ENCODE measurements at places on chromosomes 11 and 22.

DNA sequence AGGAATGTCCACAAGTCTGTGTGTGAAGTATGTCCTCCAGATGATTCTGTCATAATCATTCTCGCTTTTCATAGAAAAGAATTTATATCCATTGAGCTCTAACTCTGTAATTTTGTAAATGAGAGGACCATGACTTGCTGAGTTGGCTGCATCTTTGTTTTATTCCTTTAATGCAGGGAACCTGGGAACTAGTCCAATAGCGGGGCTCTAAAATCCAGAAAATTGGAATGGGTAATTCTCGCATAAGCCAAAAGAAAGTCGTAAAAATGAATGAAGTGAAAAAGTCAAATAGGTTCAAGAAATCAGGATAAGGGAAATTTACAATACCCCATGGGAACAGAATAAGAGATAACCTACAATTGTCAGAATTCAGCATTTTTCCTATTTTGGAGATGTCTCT is 232.5 kb downstream of the RAB38 start:
- DNase-seq: no peak

DNA sequence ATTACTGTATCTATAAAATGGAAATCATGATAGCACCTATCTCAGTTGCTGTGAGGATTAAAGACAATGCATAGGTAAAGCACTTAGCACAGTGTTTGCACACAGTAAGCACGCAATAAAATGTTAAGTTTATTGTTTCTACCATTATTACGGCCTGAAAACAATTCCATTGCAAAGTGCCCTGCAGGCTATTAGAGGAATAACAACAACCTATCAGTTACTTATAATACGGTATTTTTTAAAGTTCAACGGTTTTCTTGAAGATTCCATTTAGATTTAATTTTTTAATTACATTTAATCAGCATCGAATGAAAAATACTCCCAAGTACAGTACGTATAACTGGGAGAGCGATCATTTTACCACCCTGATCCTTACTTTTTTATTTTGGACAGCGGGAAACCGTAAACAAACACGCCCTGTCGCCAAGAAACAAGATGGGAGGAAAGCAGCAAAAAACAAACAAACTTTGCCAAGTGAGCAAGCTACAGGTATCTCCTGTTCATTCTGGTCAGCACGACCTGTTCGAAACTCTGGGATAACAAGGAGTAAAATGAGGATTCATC is 893 bp downstream of the SLC36A4 start:
- no peak for DNase-seq

GRCh38 chr11:2693271-2694261 is 6.2 kb downstream of the KCNQ1OT1 start:
- DNase-seq: no peak

- no peak for DNase-seq
These were observed 72.5 kb downstream of the MICAL2 start for GRCh38 chr11:12182676-12183541.

GRCh38 chr11:83070044-83070701 is 1.5 kb downstream of the RAB30 start:
- no peak for DNase-seq

GRCh38 chr11:117888139-117888566 is 11.7 kb upstream of the FXYD6 start:
- DNase-seq: no peak

DNA sequence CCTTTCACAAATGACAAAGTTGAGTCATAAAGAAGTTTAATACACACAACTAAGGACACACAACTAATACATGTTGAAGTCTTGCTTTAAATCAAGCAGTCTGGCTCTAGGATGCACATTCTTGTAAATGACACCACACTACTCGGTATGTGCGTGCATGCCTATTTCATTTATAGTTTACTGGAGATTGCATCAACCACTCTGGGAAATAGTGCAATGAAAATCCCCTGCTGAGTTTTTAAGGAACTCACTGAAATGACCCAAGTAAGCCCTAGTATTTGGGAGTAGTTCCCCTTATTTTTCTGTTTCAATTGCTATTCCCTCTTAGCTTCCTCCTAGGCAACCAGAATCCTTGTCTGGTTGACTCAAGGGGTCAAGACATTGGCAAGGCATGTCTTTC is 160.2 kb upstream of the LARGE1 start:
- no peak for DNase-seq

GRCh38 chr22:48740731-48741405 is 1086.8 kb downstream of the BRD1 start:
- no peak for DNase-seq

DNA sequence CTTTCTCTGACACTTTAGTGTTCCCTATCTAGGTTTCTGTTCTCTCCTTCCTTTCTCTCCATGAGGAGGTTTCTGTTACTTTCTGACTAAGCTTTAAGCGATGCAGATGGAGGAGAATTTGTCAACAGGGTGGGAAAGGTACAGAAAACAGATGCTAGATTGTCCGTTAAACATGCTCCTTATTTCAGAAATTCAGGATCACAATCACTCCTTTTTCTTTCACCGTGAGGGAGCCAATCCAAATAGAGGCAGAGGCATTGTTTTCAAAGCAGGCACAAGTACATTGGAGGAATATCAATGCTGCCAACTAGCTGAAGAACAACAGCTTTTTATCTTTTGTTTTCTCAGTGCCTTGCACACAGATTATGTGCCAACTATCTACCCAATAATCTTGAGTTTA is 215.7 kb upstream of the FOLH1 start:
- no peak for DNase-seq

DNA sequence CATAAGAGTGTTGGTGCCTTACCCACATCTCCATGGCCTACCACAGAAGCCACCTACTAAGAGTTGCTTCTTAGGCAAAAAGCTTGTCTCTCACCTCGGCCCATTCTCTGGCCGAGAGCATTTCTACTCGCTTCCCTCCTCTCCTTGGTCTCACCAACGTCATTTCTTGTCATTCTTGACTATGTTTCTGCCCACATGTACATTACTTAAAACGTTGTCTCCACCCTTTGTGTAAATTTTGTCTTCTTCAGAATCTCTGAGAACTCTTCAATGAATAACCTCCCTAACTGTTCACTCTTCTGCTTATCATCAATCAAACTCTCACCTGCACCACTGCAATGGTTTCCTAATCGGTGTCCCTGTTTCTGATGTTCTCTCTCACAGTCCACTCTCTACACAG is 20.1 kb downstream of the SOX6 start:
- DNase-seq: no peak

DNA sequence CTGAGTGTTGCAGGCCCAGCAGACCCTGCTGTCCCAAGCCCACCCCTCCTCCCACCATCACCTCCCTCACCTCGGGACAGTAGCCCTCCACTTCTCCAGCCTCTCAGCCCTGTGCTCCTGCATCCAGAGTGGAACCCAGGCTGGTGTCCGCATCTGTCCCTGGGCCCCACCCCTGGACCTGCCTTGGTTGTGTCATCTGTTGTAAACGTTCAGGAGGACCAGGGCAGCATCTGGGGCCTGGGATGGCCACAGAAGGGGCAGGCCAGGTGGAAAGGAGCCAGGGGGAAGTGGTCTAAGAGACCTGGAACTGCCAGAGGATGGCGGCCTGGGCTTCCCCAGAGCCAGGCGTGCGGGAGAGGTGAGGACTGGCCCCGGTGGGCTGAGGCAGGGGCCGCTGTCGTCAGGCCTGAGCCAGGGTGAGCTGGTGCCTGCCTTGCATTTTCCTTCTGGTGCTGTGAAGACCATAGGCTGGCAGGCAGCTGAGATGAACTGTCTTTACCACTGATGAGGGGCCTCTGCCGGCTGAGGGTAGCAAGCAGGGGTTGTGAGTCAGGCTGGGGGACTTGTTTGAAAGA is 26.1 kb upstream of the MGAT3 start:
- no peak for DNase-seq

DNA sequence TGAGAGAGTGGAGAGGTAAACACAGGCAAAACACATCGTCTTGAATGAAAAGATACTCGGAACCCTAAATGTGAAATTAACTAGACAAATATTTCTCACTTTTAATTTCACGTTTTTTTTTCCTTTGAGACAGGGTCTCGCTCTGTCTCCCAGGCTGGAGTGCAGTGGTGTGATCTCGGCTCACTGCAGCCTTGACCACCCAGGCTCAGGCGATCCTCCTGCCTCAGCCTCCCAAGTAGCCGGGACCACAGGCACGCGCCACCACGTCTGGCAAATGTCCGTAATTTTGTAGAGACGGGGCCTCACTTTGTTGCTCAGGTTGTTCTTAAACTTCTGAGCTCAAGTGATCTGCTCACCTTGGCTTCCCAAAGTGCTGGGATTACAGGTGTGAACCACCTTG is 7.4 kb upstream of the SHANK3 start:
- DNase-seq: no peak

DNA sequence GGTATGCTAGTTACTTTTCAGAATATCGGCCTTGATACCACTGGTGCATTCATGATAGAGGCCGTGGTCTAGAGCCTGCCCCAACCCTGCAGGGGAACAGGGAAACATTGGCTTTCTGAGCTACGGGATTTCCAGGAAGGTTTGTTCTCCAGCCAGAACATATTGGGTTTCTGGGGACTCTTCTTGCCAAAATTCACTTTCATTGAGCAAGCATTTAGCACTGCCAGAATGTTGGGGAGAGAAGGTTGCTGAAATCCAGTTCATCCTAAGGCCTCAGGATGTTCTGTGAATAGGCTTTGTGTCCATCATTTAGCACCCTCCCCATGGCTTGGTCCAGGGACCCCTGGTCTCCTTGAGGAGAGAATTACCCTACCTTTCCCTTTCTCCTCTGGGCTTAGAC is 36.7 kb downstream of the DRG1 start:
- DNase-seq: no peak

DNA sequence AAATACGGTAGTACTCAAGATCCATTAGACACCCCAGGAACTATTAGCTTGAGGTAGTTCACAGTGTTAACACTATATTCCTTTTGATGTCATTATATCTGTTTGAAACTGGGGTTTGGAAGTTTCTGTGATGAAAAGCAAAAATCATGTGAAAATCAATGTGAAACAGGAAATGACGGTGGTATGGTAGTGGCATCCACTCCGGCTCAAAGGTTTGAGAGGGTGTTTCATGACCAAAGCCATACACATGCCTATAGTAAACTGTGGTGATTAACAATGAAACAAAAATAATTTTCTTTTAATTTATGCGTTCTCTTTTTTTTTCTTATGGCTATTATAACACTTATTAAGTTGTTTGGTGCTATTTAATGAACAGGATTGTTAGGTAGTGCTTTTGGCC is 10.9 kb downstream of the RAB38 start:
- DNase-seq: no peak

DNA sequence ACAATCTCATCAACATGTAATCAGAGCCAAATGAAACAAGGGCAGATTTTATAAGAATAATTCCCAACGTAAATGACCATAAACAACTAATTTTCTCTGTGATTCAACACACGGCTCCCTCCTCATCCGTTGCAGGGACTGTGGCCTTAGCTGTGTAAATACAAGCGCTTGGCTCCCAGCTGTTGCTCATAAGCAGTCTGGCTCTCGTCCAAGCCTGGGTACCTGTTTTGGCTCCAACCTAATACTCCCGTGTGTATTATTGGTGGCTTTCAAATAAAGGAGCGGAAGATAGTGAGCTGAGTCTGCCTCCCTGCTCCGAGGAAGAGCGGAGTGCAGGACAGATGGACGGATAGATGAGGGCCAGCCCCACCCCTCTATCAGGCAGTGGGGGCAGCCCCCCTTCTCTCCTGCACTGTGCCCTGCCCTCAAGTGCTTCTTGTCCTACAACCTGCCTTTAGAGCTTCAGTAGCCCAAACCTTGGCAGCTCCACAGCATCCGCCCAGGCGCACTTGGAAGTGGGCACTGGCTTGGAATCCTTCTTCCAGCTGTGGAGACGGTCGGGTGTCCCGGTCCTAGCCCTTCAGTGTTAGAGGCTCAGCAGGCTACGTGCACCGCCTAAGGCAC is 670.9 kb downstream of the BRD1 start:
- DNase-seq: no peak

DNA sequence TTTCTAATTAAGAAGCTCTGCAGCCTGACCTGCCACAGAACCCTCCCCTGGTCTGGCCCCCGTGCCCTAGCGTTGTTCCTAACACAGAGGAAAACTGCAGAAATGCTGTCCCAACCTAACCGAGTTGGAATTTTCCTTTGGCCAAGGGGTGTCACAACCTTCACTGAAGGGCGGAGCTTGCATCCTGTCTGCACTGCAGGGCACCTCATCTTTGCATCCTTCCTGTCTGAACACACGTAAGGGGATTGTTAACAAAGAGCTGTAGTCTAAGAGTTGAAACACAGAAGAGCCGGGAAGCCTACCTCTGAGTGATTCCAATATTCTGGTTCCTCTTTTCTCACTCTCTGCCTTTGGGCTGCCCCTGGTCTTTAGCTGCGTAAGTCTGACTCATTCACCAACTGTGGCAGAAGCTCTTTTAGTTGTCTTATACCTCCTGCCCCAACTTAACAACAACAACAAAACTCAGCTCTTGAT is 1.6 kb downstream of the DIXDC1 start:
- DNase-seq: no peak

- DNase-seq: no peak
These were observed 276.9 kb downstream of the FAM76B start for GRCh38 chr11:95512682-95513081.

- no peak for DNase-seq
These were observed 26.6 kb downstream of the RELT start for GRCh38 chr11:73402834-73403185.

- DNase-seq: no peak
These were observed 94.8 kb downstream of the PICALM start for GRCh38 chr11:85974122-85974521.

DNA sequence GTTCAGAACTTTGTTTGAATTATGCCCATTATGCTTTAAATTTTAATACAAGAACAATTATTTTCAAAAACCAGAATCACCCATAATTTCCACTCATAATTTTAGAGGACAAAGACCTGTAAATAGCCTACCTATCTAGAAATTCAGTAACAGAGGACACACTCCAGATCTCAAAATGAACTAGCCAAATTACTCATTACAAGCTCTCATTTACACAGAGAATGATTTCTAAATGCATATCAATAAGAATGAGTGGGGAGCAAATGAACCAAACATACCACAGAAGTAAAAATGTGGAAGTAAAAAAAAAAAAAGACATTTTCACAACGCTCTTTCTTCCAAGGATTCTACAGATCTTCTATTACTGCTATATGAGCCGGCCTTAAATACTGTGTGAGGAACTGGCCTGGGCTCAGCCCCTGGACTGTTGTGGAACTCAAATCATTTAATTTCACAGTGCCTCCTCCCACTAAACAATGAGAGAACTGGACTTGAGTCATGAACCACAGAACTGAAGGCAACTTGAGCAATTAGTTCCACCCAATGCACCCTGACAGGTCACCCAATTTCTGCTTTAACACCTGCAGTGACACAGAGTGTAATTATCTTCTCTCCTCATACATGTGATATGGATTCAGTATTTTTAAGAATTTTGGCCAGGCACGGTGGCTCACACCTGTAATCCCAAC is 8.0 kb downstream of the MRTFA start:
- no peak for DNase-seq

Data from activated T-helper 1 cell treated with anti-CD3 and anti-CD28 coated beads, Interleukin-2, amount 50 U/mL, for 16 hours (primary cell).